ENCODE measurements at places on chromosomes 2 and 18. TPM values are rescaled to one million over a fixed set of nuclear protein-coding genes. Genes with fewer than 3 reads are reported as not detected.

- DNase-seq, result no peak
These were observed 1868.8 kb upstream of the CELF4 start for GRCh38 chr18:39434223-39434920.

GRCh38 chr18:59576541-59577385, 120.5 kb downstream of the CCBE1 start:
- DNase-seq, result no peak

DNA sequence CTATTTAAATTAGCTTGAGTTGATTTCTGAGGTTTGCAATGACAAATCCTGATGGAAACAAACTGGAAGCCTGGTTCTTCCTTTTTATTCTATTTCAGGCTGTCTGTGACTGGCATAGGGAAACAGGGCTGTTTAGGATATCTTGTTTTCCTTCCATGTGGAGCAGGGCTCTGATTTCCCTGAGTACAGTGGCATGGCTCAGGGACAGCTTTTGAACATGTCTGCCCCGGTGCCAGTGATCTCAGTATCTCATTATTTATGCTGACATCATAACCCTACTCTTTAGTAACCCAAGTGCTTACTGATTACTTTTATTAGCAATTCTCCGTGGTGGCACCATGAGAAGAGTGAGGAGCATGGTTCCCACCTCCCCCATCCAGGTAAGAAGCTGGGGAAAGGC, 720.3 kb downstream of the GALR1 start:
- no peak for DNase-seq

GRCh38 chr2:46471-47345, at the start of gene FAM110C:
TSS of gene FAM110C (minus strand) at chr2:46505. CDS start at chr2:46385, 120 bp downstream.
- peak; percentile 91 for DNase-seq

DNA sequence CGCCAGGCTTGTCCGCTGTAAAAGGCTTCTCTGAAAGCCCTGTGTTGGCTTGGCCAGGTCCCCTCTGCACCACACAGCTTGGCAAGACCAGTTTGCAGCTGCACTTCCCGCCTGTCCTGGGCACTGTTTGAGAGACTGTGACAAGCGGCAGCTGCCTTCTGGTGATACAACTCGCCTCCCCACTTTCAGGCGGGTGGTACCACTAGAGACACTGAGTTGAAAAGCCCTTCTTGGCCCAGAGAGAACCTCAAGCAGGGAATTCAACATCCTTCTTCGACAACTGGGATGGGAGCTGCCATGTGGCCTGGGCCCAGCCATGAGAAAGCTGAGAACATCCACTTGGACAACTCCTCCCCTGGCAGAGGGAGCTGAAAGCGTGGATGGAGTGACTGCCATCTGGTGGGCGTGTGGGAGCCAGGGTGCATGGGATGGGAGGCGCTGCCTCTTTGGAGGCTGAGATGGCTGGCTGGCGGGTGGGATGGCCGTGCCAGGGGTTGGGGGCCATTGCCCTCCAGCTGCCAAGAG, 125.5 kb upstream of the REV1 start:
- peak; percentile 59 for DNase-seq

PPIG gene
- total RNA-seq, result 41.3 TPM

ADGRF3 gene
- 0.11 TPM for total RNA-seq

WNT6 gene
- total RNA-seq, result 0.86 TPM

IL1R1 gene
- total RNA-seq, result 54.8 TPM

Data from right cardiac atrium (tissue), 5 donors.